ENCODE measurements at places on chromosomes 1 and 21.
A peak's percentile ranks its signal among the peaks of the same experiment; 100 is the strongest.

- DNase-seq: no peak
Observed at GRCh38 chr1:98437011-98437410, 224.5 kb upstream of the SNX7 start.

- DNase-seq: no peak
Observed at GRCh38 chr21:43361127-43361492, 65.8 kb downstream of the SIK1 start.

DNA sequence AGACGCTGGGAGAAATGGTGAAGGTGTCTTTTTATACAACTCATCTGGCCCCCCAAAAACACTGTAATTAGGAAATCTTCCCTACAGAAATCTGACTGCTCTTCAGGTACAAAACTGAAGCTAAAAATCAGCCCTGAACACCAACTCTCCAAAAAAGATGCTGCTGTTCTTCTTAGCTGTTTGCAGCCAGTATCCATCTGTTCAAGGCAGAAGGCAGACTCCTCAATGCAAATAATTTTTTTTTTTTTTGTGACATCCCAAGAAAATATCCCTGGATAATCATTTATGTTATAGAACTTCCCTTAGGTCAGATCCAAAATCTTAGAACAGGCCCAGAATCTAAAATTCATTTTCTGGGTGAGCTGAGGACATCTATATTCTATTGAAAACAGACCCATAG, 36.5 kb downstream of the TRIT1 start:
- DNase-seq: no peak

- DNase-seq: no peak
Observed at GRCh38 chr1:205001162-205001561, 41.9 kb upstream of the CNTN2 start.

DNA sequence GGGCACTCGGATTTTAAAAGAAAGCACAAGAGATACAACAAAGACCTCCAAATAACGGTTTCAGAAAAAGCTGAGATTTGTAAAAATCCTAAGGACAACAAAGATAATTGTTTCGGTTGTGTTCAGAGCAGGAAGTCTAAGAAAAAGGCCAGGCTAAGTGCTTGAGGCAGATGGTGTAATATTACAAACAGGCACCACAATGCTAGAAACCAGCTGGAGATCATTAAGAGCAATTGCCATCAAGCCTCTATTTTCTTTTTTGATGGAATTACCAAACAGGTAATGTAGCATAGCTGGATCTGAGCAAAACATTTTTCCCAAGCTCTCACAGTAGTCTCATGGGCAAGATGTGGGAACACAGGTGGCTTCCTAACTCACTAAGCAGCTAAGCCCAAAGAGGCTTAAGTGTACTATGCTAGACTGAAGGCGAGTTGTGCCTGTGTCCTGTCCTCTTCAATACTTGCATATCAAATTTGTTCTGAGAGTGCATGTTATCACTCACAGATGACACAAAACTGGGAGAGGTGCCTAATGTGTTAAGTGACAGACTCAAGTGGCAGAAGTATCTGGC, 161.6 kb downstream of the GLUL start:
- DNase-seq: peak; percentile 63

GRCh38 chr21:15592271-15592860, 137.4 kb upstream of the USP25 start:
- peak; percentile 10 for DNase-seq

DNA sequence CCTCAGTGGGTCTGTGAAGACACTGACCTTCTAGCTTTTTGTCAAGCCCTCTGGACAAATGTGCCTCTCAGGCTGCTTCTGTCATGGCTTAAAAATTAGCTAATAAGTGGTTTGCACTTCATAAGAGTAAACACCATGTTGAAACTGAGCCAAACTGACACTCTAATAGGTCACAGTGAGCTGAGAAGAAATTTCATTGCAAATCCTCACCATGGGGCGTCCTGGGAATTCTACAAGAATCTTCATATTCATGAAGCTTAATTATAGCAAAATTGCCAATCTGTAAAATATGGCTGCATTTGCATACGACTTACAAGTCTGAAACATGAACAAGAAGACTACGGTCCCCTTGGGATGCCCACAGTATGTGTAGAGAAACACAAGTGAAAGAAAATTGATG, 188.6 kb downstream of the DSCAM start:
- DNase-seq: peak; percentile 80

Measured in NCI-H1092 (cell line).